ENCODE measurements at places on chromosomes 5 and 9.

GRCh38 chr5:18828351-18828750 lies 1159.6 kb downstream of the CDH18 start:
- no peak for DNase-seq

GRCh38 chr5:150399524-150400211 lies 13.0 kb downstream of the CD74 start:
- DNase-seq = no peak

DNA sequence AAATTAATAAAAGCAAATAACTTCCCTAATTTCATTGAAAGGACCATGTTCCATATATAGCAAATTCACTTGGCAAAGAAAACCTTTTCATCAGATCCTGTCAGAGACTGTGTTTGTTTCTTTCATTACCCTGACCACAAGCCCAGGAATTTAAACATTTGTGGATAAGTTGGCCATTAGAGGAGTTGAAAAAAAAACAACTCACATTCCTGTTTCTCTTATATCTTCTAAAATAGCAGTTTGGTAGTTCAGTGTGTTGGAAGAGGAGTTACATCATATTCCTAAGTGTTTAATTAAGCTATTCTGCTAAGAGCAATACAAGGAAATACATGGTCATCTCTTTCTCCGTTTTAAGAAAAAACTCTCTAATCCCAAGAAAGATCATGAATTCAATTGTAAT lies 505.6 kb downstream of the TLE1 start:
- peak; percentile 20 for DNase-seq

- no peak for DNase-seq
Measured at GRCh38 chr5:113692466-113692865, 179.0 kb downstream of the YTHDC2 start.

All from stromal cell of bone marrow (primary cell).